ENCODE measurements at places on chromosomes 7 and 10. TPM values are rescaled to one million over a fixed set of nuclear protein-coding genes. Genes with fewer than 3 reads are reported as not detected.

GRCh38 chr7:134703782-134704181 is 57.1 kb downstream of the BPGM start:
- no peaks in the 10 kb centered on the region for H3K4me1 ChIP-seq
- H3K4me3 ChIP-seq, result no peak overlapping the region
- no peaks in the 10 kb centered on the region for H3K36me3 ChIP-seq
- no peaks in the 10 kb centered on the region for H3K27me3 ChIP-seq
- peak overlapping the region; percentile 30 for H3K27ac ChIP-seq

GRCh38 chr10:18421726-18422293 is 229.6 kb downstream of the NSUN6 start:
- no peak overlapping the region for H3K4me3 ChIP-seq
- no peaks in the 10 kb centered on the region for H3K27me3 ChIP-seq
- no peaks in the 10 kb centered on the region for H3K36me3 ChIP-seq
- H3K27ac ChIP-seq, result no peak overlapping the region

DNA sequence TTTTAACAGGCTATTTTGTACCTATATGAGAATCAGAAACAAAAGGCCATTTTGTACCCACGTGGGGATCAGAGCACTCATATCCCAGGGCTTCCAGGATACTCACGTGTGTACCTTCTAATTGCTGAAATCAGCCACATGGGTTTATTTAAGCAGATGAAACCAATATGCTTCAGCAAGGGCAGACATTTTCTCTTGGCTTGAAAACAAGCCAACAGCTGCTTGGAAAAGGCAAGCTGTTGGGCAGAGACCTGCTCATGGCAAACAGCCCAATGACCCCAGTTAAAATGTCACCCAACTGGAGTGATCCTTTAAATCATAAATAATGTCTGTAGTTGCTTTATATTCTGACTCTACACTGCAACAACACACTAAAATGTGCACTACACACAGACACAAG is 26.5 kb upstream of the TOMM7 start:
- H3K4me3 ChIP-seq, result no peak overlapping the region
- H3K4me1 ChIP-seq, result no peaks in the 10 kb centered on the region
- DNase-seq, result no peak
- H3K27me3 ChIP-seq, result no peaks in the 10 kb centered on the region

TMEM270 gene
- total RNA-seq, result not detected

PKD2L1 gene
- total RNA-seq, result not detected

Measured in breast epithelium (tissue), 4 donors.